ENCODE measurements at places on chromosomes 3 and 15. TPM values are rescaled to one million over a fixed set of nuclear protein-coding genes. Genes with fewer than 3 reads are reported as not detected.

DNA sequence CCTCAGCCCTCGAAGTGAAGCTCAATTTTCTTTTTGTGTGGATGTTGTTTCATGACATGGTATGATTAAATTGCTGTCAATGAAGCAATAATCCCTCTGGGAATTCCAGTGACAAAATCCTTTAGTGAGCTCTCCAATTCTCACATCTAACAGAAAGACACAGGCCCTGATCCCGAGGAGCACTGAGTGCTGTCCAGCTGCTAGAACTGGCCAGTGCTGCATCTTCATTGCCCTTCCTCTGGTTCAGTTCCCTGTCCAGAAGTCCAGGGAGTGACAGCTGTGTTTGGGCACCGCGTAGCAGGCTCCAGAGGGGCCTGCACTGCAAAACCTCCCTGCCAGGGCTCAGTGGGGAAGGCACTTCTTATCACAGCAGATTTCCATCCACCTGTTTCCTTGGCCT, 516.8 kb upstream of the ATP11B start:
- no peak for DNase-seq

The HCN4 gene
- total RNA-seq = 0.04 TPM

GRCh38 chr3:133503409-133503808, 70.1 kb upstream of the CDV3 start:
- DNase-seq = no peak

The STX19 gene
- not detected for total RNA-seq

The MKRN3 gene
- total RNA-seq = 9.6 TPM

- peak; percentile 61 for DNase-seq
Observed at GRCh38 chr3:104564045-104564643, 802.6 kb upstream of the ALCAM start.

The FRMD5 gene
- 1.1 TPM for total RNA-seq

The PEAK1 gene
- total RNA-seq = 2.6 TPM

DNA sequence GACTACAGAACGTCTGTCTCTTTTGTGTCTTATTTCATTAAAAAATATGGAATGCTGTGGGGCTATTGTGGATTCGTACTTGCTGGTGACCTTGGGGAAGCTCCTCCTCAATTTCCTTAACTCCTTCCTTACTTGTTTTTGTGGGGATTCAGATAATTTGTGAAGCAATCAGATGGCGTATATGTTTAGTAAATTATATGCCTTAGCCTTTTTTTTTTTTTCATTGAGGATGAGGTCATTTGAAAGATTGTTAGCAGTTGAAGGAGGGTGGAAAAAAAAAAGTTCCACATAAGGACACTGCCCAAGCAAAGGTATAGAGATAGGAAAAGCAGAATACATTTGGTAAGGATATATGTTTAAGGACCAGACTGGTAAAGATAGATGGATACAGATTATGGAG, 3.3 kb downstream of the RNF13 start:
- no peak for DNase-seq
